ENCODE measurements at places on chromosomes 3 and 15. TPM values are rescaled to one million over a fixed set of nuclear protein-coding genes. Genes with fewer than 3 reads are reported as not detected.

- no peak overlapping the region for H3K27ac ChIP-seq
- no peak overlapping the region for H3K4me3 ChIP-seq
- peaks cover 4% of the 10 kb centered on the region for H3K27me3 ChIP-seq
- H3K36me3 ChIP-seq = no peaks in the 10 kb centered on the region
- no peak for DNase-seq
Observed at GRCh38 chr3:32181796-32182195, 56.7 kb upstream of the CMTM8 start.

DNA sequence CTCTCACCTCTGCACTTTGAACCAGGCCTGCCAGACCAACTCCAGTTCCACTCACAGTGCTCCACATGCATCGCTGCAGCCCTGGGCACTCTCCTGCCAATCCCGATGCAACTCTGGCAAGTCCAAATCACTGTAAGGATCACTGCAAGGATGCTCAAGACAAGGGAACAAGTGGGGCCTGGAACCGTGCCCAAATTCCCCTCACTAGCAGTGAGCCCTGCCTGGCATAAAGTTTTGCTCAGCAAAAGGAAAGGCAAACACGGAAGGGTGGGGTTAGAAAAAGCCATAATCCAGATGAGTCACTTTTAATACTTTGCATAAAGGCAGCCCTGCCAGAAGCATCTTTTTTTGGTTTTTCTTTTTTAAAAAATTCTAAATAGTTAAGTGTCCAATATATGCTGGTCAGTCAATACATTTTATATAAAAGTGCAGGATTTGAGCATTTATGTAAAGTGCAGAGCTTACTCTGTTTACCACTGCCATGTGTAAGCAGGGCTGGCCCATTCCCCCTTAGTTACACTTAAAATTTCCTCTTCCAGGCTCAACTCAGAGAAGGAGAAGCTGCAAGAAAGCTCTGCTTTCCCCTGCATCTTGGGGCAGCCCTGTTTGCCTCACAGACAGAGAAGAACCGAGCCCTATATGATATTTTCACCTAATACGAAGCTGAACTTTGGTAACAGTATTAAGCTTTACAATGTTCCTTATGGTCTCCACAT lies 102.2 kb downstream of the CD47 start:
- H3K4me3 ChIP-seq = no peak overlapping the region
- no peaks in the 10 kb centered on the region for H3K36me3 ChIP-seq
- H3K4me1 ChIP-seq = no peaks in the 10 kb centered on the region
- DNase-seq = no peak
- no peak overlapping the region for H3K27ac ChIP-seq

- no peaks in the 10 kb centered on the region for H3K36me3 ChIP-seq
- H3K27me3 ChIP-seq = no peaks in the 10 kb centered on the region
- no peak overlapping the region for H3K27ac ChIP-seq
Observed at GRCh38 chr3:16906682-16907081, 21.9 kb downstream of the PLCL2 start.

GRCh38 chr3:50298836-50299637 lies at the start of the genes HYAL3 and NAA80:
TSS of gene HYAL3 (minus strand) at chr3:50299405. CDS start at chr3:50295602, 3,803 bp downstream.
TSS of gene NAA80 (minus strand) at chr3:50299405. CDS start at chr3:50297463, 1,942 bp downstream.
- peak within 1 kb of the TSS; percentile 94 for H3K4me3 ChIP-seq
- H3K27ac ChIP-seq = peak within 1 kb of the TSS; percentile 67
- no peaks in the 10 kb centered on the region for H3K27me3 ChIP-seq
- DNase-seq = peak; percentile 100
- peaks cover 3% of the 10 kb centered on the region for H3K4me1 ChIP-seq
- no peaks in the 10 kb centered on the region for H3K36me3 ChIP-seq

DNA sequence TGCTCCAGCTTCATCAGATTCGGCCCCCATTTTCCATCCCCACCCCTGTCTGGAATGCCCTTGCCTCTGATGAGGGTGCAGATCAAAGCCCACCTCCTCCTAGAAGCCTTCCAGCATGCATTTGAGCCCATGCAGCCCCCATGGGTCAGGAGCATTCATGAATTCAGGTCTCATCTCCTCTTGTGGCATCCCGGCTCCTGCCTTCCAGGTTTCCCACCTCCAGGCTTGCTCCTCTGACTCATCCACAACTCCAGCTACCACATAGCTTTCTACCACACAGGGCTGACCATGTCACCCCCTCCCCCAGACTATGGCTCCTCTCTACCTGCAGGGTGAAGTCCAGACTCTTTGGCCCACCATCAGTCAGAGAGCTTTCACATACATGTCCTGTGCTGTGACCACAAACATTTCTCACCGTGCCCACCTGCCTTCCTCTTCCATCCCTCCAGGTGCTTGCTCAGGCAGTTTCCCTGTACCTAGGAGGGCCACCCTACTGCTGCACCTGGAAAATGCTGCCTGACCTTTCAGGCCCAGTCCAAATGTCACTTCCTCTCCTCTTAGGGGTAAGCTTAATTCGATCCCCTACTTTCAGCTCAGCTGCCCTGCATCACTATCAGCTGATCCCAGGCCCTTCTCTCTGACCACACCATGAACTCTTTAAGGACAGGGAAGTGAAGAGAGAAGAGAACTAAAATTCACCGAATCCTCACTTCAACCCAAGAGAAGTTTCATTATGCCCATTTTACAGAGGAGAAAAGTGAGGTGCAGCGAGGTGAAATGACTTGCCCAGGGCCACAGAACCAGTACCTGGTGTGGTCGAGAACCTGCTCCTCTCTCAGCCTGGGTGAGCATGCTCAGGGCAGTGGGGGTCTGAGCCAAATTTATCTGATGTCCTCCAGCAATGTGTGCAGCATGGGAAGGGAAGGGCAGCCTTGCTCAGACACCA lies 13.7 kb upstream of the FGD5 start:
- peaks cover 21% of the 10 kb centered on the region for H3K27me3 ChIP-seq
- H3K4me3 ChIP-seq = no peak overlapping the region
- no peaks in the 10 kb centered on the region for H3K36me3 ChIP-seq

DNA sequence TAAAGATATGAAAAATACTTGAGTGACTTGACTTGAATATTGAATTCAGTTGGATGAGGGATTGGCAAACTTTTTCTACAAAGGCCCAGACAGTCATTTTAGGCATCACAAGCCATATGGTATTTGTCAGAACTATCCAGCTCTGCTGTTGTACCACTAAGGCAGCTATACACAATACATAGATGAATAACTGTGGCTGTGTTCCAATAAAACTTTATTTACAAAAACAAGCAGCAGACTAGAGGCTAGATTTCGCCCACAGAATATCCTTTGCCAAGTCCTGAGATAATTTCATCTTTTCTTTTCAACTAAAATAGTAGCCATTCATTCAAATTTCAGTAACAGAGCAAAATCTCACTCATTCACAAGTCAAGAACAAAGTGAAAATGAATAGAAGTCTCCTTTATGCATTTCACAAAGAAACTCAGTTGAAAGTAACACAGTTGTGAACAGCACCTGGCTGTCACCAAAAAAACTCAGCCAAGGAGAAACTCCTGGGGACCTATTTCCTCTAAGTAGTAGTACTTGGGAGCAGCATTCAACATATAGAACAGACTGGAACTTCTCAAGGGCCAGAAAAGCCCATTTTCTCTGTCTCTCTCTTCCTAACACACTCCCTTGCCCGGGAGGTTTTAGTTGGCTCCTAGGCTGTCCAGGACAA lies 56.3 kb downstream of the OSBPL10 start:
- no peak overlapping the region for H3K4me3 ChIP-seq
- H3K4me1 ChIP-seq = no peaks in the 10 kb centered on the region
- H3K36me3 ChIP-seq = no peaks in the 10 kb centered on the region

- H3K4me1 ChIP-seq = no peaks in the 10 kb centered on the region
- no peak for DNase-seq
- H3K27ac ChIP-seq = no peak overlapping the region
- no peak overlapping the region for H3K4me3 ChIP-seq
- H3K27me3 ChIP-seq = peaks cover 4% of the 10 kb centered on the region
Observed at GRCh38 chr3:11228041-11228440, 44.2 kb upstream of the ATG7 start.

The GOLGA6D gene
- 0.14 TPM for total RNA-seq

The LRRC28 gene
- 35.5 TPM for total RNA-seq

The SAMD7 gene
- total RNA-seq = not detected

The THRB gene
- total RNA-seq = 0.50 TPM

Measured in endodermal cell (in vitro differentiated cells).